ENCODE measurements at places on chromosomes 4 and X.

DNA sequence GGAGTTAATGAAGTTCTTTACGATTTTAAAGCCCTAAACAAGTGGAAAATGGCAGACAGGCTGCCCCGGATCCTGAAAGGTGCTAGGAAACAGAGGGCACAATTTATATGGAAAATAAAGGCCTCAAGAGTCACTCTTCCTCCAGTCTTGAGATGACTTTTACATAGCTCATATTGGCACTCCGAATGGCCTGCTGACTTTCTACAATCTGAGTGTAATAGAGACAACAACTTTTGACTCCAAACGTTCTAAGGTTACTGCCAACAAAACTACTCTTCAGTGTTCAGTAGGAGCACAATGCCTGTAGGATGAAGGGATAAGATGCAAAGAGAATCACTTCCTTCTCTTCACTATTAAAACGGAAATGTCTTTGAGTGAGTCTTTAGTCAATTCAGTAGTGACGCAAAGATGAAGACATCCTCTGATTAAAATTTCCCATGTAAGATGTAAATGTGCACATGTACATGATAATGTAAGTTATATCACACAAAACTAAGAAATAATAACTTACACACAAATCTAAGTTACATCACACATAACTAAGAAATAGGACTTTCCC lies 40.5 kb downstream of the VEGFC start:
- DNase-seq: no peak

GRCh38 chr4:1253831-1254230 lies 4.9 kb upstream of the CTBP1 start:
- no peak for DNase-seq

DNA sequence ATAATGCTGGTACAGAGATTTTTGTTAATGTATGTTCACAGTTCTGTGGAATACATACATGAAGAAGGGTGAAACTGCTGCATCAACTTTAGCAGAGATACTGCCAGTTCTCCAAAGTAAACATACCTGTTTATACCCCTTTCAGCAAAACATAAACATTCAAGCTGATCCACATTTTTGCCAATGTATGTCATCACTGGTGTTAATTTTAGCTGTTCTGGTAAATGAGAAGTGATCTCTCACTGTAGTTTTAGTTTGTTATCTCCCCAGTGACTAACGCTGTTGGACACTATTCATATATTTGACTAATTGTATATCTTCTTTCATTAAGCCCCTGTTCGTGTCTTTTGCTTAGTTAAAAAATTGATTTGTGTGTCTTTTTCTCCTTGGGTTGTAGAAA lies 82.0 kb downstream of the HAUS3 start:
- no peak for DNase-seq

- no peak for DNase-seq
Measured at GRCh38 chr4:145531223-145531622, 49.6 kb downstream of the SMAD1 start.

DNA sequence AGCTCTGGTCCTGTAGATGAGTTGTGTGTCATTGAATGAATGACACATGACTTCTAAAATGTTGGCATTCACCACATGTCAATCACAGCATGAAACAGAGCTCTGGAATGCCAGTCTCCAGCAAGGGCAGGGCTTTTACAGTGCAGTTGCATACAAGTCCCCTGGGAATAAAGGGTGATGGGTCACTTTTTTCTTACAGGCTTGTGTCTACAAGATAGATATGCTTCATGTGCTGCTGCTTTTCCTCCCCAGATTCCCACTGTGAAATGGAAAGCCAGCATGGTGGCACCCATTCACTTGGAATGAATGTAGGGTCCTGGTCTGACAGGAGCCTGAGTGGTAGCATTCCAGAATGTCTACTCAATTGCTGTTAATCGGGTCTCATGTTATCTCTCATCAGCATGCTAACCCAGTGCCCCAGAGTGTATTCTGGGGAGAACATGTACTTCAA lies 159.1 kb upstream of the KIT start:
- peak; percentile 63 for DNase-seq

- no peak for DNase-seq
Measured at GRCh38 chr4:32551943-32552342, 1831.8 kb downstream of the PCDH7 start.

- no peak for DNase-seq
Measured at GRCh38 chr4:75557696-75558095, 1.8 kb downstream of the ODAPH start.
